ENCODE measurements at places on chromosomes 2 and 18. TPM values are rescaled to one million over a fixed set of nuclear protein-coding genes. Genes with fewer than 3 reads are reported as not detected.

The CD226 gene
- 0.10 TPM for total RNA-seq

The METTL5 gene
- 152 TPM for total RNA-seq

The TTN gene
- total RNA-seq: under 0.01 TPM

The FRZB gene
- total RNA-seq: not detected

The LAMA1 gene
- total RNA-seq: 1.1 TPM

The MTCL1 gene
- 15.1 TPM for total RNA-seq

The NRP2 gene
- not detected for total RNA-seq

Data from MG63 (cell line).